Uterus (tissue), 4 donors: ENCODE measurements at places on chromosomes 5 and 9. TPM values are rescaled to one million over a fixed set of nuclear protein-coding genes. Genes with fewer than 3 reads are reported as not detected.
A peak's percentile ranks its signal among the peaks of the same experiment; 100 is the strongest.

TUBB4B gene
- 172 TPM for total RNA-seq

PIP5KL1 gene
- not detected for total RNA-seq

ELOVL7 gene
- total RNA-seq = 4.4 TPM

HCN1 gene
- not detected for total RNA-seq

FRRS1L gene
- under 0.01 TPM for total RNA-seq

IL13 gene
- total RNA-seq = not detected

C5orf58 gene
- total RNA-seq = not detected

LCN6 gene
- total RNA-seq = 164 TPM

OR1Q1 gene
- not detected for total RNA-seq

DNA sequence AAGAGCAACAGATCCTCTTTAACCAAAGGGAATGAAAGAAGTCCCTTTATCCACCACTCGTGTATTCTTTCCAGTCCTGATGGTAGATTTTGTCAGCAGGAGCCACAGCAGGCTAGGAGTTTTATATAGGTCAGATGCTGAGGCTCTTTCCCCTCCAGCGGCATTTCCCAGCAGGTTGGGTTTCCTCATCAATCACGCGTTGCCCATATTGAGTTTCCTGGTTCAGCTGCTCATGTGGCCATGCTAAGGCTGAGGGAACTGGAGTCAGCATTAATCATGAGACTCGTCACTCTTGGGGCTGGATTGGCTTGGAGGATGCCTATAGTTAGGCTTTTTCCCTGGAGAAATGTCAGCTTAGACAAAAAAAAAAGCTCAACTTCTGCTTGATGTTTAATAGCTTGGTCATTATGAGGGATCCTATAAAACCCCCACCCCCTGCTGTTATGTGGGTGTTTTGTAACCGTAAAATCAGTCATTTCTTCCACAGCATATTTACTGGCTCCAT is 193.4 kb upstream of the GAS1 start:
- no peaks in the 10 kb centered on the region for H3K4me1 ChIP-seq
- H3K27ac ChIP-seq = no peak overlapping the region
- no peak overlapping the region for H3K4me3 ChIP-seq
- DNase-seq = no peak
- no peaks in the 10 kb centered on the region for H3K36me3 ChIP-seq

DNA sequence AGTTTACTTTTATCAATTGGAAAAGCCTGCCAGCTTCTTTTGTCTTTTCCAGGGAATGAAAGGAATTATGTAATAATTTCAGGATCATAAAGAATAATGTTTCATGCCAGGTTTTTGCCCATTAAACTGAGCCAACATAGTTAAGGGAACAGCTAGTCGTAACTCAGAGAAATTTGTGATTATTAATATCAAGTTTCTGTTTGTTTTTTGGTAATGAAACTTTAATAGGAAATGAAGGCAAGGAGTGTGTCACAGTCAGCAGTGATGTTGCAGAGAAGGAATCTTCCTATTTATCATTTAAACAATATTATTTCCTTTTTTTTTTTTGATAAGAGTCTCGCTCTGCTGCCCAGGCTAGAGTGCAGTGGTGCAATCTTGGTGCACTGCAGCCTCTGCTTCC is 10.7 kb downstream of the NFIL3 start:
- no peak overlapping the region for H3K4me3 ChIP-seq
- no peaks in the 10 kb centered on the region for H3K27me3 ChIP-seq
- no peaks in the 10 kb centered on the region for H3K4me1 ChIP-seq
- H3K36me3 ChIP-seq = no peaks in the 10 kb centered on the region

DNA sequence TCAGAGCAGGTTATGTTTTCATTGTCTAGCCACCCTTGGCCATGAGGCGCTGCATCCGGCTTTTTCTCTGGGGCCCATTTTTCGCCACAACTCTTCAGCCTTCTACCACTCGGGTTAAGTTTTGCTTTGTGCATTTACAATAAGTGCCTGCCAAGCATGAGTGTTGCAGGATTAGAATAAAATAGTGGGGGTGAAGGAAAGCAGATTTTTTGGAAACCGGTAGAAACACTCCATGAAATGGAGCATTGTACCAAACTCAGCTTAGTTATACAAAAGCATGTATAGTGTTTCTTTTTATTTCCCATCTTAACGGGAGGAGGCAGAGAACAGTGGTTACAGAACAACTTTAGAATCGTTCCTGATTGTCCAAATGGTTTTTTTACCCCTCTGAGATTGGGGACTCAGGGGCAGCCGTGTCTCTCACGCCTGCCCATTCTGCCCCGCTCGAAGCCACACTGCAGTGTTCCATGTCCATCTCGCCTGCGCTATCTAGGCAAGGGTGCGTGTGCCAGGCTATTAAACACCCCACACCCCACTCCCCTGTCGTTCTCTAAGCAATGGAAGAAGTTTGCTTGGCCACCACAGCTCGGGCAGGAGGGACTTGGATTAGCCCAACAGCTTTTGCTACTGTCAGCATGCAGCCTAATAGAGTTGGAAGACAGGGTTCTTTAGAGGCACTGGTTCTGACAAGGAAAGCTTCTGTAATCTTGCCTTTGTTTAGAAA is 268.8 kb upstream of the WWC1 start:
- DNase-seq = no peak
- no peaks in the 10 kb centered on the region for H3K27me3 ChIP-seq
- H3K27ac ChIP-seq = no peak overlapping the region
- H3K4me1 ChIP-seq = no peaks in the 10 kb centered on the region

DNA sequence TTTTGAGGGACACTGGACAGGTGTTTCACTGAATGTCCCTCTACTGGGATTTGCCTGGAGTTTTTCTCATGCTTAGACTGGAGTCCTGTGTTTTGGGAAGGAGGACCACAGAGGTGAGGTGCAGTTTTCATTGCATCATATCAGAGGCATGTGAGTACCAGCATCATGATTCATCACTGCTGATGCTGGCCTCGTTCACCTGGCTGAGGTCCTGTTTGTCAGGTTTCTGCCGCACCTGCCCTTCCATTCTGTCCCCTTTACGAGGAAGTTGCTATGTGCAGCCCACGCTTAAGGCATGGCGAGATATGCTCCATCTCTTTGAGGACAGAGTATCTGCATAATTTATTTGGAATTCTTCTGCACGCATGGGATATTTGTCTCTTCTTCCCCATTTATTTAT is 162.1 kb downstream of the TENT4A start:
- DNase-seq = no peak
- H3K27me3 ChIP-seq = no peaks in the 10 kb centered on the region
- H3K36me3 ChIP-seq = no peaks in the 10 kb centered on the region

DNA sequence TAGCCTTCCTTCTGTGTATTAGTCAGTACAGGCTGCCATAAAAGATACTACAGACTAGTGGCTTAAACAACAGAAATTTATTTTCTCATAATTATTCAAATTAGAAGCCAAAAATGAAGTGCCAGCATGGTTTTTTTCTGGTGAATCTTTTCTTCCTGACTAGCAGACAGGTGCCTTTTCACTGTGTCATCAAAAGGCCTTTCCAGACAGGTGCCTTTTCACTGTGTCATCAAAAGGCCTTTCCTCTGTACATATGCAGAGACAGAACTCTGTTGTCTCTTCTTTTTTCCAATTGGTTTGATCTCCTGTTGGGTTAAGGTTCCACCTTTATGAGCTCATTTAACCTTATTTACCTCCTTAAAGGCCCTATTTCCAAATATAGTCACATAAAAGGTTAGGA is 599.9 kb downstream of the ISL1 start:
- H3K27ac ChIP-seq = no peak overlapping the region
- H3K4me1 ChIP-seq = no peaks in the 10 kb centered on the region
- no peaks in the 10 kb centered on the region for H3K27me3 ChIP-seq
- H3K4me3 ChIP-seq = no peak overlapping the region

- H3K36me3 ChIP-seq = no peaks in the 10 kb centered on the region
- no peaks in the 10 kb centered on the region for H3K4me1 ChIP-seq
- no peak overlapping the region for H3K4me3 ChIP-seq
These were observed 203.2 kb downstream of the CD180 start for GRCh38 chr5:66993448-66993847.

- H3K27me3 ChIP-seq = no peaks in the 10 kb centered on the region
- no peaks in the 10 kb centered on the region for H3K36me3 ChIP-seq
- H3K4me1 ChIP-seq = peaks cover 16% of the 10 kb centered on the region
- peak overlapping the region; percentile 89 for H3K27ac ChIP-seq
- H3K4me3 ChIP-seq = no peak overlapping the region
These were observed 69.8 kb downstream of the ADAMTS2 start for GRCh38 chr5:179275381-179275878.

DNA sequence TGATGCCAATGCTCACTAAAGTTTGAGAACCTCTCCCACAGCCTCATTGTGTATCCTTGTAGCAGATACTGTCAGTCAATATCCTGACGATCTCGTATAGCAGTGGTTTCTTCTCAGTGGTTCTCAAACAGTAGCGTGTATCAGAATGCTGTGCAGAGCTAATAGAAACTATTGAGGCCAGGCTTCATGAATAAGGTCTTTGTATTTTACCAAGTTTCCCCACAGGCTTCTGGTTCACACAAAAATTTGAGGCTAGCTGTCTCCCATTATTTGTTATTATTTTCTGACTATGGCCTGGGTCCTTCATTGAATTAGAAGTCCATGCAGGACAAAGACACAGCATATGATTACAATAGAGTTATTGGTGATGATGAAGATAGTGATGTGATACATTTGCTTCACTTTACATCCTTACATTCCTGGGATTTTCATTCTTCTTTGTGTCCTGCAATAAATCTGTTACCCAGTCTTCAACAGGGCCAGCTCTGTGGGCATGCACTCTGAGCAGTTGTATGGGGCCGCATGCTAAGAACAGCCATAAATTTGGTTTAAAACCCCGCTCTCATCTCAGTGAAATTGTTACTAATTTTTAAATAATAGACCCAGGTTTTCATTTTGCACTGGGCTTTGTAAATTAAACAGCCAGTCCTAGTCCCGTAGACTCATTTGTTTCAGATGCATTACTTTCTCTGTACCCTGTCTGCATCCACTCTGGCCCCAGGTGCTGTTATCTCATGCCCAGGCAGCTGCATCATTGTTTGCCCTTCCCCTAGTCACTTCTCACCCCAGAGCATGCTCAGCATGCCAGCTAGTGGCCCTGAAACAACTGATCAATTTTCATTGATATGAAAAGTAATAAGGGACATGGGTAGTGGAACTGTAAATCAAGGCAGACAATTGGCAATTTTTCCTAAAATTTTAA is 199.9 kb upstream of the PIK3R1 start:
- H3K4me1 ChIP-seq = no peaks in the 10 kb centered on the region
- no peak overlapping the region for H3K27ac ChIP-seq
- H3K36me3 ChIP-seq = no peaks in the 10 kb centered on the region
- no peaks in the 10 kb centered on the region for H3K27me3 ChIP-seq

- no peaks in the 10 kb centered on the region for H3K4me1 ChIP-seq
- H3K27me3 ChIP-seq = no peaks in the 10 kb centered on the region
- no peak overlapping the region for H3K27ac ChIP-seq
- no peak for DNase-seq
These were observed 8.9 kb downstream of the IRF1 start for GRCh38 chr5:132481596-132482211.

- H3K4me1 ChIP-seq = no peaks in the 10 kb centered on the region
- H3K27me3 ChIP-seq = no peaks in the 10 kb centered on the region
- no peak for DNase-seq
- no peak overlapping the region for H3K4me3 ChIP-seq
These were observed 70.0 kb downstream of the ZNF354C start for GRCh38 chr5:179130101-179130681.

DNA sequence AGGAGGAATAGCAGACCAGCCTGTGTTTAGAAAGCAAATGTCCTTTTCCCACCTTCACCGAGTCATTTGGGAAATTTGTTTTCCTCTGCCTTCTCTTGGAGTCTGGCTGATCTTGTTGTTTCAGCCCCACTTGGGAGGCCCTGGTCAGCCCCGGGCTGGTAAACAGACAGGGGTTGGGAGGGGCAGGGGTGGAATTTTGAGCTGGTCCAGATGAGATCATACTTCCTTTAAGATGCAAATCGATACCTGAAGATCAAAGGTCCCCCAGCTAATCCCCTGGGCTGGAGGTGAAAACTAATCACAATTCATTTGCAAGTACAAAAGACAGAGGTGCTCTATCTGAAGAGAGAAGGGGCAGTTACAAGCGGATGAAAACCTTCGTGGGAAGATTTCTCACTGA is 118.4 kb downstream of the PAPPA start:
- no peaks in the 10 kb centered on the region for H3K27me3 ChIP-seq
- no peaks in the 10 kb centered on the region for H3K4me1 ChIP-seq
- no peak for DNase-seq
- H3K36me3 ChIP-seq = no peaks in the 10 kb centered on the region
- H3K27ac ChIP-seq = no peak overlapping the region

DNA sequence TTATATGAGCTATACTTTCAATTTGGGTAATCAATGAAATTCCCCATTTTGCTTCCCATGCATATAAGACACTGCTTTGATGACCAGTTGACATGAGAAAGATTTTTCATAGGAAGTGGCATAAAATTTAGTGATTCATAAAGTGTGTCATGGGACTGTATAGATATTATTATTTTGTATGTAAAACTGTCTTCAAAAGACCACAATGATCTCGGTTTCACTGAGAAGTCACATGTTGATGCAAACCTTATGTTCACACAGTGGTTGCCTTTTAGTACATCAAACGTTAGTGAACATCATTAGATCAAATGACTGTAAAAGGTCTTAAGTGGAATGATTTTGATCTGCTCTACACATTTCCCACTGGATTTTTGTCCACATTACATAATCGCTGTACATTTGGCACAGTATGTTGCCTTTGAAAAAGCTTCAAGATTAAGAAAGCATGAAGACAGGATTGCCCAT is 349.2 kb upstream of the MEF2C start:
- DNase-seq = no peak
- no peaks in the 10 kb centered on the region for H3K4me1 ChIP-seq
- H3K4me3 ChIP-seq = no peak overlapping the region
- H3K27me3 ChIP-seq = no peaks in the 10 kb centered on the region

DNA sequence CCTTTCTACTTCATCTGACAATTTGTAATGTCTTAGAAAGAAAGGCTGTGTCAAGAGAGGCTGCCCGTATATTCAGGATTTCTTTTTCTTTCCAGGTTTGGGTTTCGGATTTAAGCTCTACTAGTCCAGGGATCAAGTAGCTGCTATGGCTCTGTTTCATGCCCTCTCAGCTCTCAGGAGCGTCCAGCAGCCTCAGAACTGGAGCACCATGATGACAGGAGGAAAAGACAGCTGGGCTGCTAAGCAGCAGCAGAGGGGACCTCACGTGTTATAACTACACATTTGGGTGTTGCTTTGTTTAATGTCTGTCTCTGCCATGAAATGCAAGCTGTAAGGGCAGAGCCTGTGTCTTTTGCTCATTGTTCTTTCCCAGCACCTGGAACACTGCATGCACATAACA is 28.5 kb downstream of the TBC1D2 start:
- H3K27ac ChIP-seq = no peak overlapping the region
- no peak overlapping the region for H3K4me3 ChIP-seq
- no peaks in the 10 kb centered on the region for H3K36me3 ChIP-seq
